ENCODE measurements at places on chromosomes 13 and 19. TPM values are rescaled to one million over a fixed set of nuclear protein-coding genes. Genes with fewer than 3 reads are reported as not detected.

Gene PKN1
- total RNA-seq: 136 TPM

- DNase-seq: no peak
Measured at GRCh38 chr13:111900390-111901131, 166.4 kb upstream of the SOX1 start.

- no peak for DNase-seq
Measured at GRCh38 chr13:92225861-92226260, 827.4 kb downstream of the GPC5 start.

- DNase-seq: no peak
Measured at GRCh38 chr13:32590266-32590665, 4.0 kb downstream of the PDS5B start.

- DNase-seq: no peak
Measured at GRCh38 chr13:60261432-60262351, 98.0 kb upstream of the DIAPH3 start.
